Activated effector memory CD4-positive, alpha-beta T cell treated with anti-CD3 and anti-CD28 coated beads, Interleukin-2, amount 50 U/mL, for 16 hours (primary cell): ENCODE measurements at places on chromosomes 1 and 21.
A peak's percentile ranks its signal among the peaks of the same experiment; 100 is the strongest.

DNA sequence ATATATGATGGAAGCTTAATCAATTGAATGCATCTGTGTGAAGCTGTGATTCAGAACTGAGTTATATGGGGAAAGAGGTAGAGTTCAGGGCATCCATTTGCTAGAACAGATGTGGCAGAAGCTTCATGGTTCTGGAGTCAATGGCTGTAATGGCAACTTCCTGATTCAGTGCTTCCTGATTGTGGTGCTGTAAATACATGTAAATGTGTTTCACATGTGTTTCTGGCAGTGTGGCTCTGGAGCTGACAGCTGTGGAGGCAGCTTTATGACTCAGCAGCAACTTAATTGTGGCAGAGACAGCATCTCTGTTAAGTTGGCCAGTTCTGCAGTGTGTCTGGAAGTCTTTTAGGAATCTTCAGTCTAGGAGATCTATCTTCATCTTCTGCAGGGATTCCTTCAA lies 226.6 kb upstream of the ZRANB2 start:
- no peak for DNase-seq

DNA sequence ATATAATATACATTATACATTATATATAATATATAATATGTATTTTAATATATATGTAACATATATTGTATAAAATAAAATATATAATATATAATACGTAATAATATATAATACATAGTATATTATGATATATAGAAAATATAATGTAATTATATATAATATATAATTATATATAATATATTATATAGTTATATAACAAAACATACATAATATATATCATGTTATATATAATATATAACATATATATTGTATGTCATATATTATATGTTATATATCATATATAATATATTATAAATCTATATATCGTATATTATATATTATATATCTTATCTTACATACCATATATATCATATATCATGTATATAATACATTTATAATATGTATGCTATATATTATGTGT lies 248.2 kb upstream of the TPTE start:
- no peak for DNase-seq

GRCh38 chr1:14845851-14846250 lies 247.4 kb downstream of the KAZN start:
- DNase-seq, result no peak

- DNase-seq, result no peak
These were observed 185.6 kb upstream of the CAMK1G start for GRCh38 chr1:209397910-209398309.

DNA sequence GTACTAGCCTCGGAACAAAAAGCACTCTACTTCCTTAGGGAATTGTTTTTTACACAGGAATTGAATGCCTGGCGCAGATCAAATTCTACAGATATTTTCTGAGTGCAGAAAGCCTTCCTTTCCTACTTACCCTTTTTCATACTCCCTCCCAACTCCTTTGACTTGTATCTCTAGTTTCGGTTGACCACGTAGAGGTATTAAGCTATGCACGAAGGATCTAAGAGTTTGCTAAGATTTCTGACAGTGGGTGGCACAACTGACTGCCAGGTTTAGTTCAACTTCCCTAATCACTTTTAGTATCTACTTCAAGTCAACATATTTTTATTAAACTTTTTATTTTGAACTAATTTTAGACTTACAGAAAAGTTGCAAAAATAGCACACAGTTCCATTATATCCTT lies 5.0 kb downstream of the TOR1AIP2 start:
- no peak for DNase-seq

DNA sequence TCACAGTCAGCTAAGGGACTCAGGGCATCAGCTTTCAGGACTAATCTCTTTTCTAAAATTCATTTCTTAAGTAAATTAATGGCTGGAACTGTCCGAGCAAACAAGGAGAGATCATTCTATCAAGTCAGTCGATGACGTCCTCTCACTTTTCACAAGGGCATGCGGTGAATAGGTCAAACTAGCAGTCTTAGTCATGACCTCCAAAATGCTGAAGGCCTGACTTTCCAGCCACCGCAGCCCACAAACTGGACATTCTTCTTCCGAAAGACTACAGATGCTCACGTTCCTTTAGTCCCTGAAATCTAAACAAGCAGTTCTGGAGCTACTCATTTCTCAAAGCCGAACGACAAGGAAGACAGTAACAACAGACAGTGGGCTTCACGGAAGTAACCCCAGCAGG lies 127.9 kb downstream of the TIAM1 start:
- DNase-seq, result no peak

GRCh38 chr1:96721053-96721415 lies 550 bp upstream of the PTBP2 start:
- DNase-seq, result no peak

- DNase-seq, result peak; percentile 91
These were observed 8.0 kb upstream of the COL6A1 start for GRCh38 chr21:45973475-45974072.

DNA sequence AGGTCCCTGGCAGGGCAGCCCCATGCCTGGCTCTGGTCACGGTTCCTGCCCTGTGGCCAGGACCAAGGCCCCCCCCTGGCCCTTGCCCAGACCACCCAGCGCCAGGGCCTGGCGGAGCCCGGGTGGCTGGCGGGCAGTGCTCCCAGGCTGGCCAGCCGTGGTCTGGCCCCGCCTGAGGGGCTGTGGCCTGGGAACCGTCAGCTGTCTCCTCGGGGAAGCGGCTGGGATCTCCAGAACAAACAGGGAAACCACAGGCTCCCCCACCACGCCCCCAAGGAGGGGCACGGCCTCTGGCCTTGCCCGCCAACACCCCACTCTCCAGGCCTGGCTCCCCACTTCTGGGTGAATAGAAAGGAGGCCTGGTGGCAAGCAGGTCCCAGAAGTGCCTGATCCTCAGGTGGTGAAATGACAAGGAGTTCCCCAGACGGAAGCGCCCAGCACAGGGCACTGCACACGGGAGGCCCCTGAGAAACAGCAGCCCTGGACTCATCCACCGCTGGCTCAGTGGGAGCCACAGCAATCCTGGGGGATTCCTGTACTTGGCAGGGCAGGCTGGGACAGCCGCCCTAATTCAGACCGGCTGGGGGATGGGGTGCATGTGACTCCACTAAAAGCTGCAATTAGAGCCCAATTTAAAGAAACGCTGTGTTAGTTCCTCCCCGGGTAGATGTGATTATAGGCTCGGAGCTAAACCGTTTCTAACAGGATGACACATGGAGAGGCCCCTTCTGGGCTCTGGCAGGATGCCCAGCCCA lies 78.9 kb downstream of the RAP1GAP start:
- DNase-seq, result no peak

DNA sequence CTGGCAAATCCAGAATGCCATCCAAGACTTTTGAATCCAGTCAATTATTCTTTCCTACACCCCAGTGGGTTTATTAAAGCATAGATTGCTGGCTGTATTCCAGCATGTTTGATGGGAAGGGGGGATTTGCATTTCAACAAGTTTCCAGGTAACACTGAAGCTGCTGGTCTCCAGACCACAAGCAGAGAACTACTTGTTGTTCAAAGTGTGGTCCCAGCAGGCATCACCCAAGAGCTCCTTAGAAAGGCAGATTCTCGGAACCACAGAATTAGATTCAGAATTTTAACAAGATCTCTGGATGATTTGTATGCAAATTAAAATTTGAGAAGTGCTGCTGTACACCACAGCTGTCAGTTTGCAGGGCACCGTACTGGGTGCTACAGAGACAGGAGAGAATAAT lies 216.3 kb upstream of the FAM78B start:
- no peak for DNase-seq

GRCh38 chr1:212294983-212295382 lies 9.8 kb downstream of the PPP2R5A start:
- DNase-seq, result no peak

- DNase-seq, result no peak
These were observed 1.8 kb downstream of the OBSCN start for GRCh38 chr1:228209657-228210056.

DNA sequence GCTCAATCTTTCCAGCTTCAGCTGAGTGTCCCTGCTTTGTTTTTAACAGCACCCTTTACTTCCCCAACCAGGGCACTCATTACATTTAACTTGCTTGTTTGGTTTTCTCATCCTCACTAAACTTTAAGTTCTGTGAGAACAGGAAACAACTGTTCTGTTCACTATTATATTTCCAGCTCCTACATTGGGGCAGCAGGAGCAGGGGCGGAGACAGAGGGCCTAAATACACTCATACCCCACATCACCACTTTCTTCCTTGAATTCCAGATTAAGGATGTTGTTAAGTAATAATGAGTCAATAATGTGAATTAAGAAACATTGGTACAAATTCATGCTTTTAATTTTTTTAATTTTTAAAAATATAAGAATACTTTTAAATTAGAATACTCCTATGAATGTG lies 6.0 kb downstream of the DRAM2 start:
- DNase-seq, result no peak

DNA sequence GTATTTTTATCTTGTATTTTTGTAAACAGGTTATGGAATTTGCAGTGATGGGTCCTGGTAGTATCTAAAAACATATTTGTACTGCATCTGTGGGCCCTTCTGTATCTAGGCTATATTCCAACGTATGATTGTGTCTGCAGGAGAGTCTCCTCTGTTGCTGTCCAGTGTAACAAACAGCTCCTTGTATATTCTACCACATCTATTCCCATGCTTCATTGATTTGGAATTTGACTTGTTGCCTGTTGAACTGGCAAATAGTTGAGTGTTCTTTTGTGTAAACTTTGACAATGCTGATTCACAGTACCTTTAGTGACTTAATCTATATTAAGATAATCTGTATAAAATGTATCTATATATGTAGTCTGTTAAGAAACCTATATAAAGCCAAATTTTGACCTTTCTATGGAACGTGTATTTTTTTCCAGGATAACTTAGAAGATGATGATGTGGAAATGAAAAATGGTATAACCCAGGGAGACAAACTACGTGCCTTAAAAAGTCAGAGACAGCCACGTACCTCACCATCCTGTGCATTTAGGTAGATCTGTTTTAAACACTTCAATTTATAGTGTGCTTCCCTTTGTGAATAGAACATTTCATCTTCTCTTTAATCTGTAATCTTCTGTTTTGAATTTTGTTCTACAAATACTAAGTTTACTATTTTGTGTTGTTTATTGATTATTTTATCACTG lies 43.4 kb upstream of the GPR88 start:
- DNase-seq, result no peak

DNA sequence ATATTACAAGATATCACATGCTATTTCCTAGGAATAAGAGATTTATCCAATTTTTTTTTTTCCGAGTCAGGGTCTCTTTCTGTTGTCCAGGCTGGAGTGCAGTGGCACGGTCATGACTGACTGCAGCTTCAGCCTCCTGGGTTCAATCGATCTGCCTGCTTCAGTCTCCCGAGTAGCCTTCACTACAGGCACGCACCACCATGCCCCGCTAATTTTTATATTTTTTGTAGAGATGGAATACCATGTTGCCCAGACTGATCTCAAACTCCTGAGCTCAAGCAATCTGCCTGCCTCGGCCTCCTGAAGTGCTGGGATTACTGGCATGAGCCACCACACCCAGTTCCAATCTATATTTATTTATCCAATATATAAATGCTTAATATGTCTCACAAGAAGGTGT lies 18.0 kb upstream of the WDTC1 start:
- DNase-seq, result no peak

DNA sequence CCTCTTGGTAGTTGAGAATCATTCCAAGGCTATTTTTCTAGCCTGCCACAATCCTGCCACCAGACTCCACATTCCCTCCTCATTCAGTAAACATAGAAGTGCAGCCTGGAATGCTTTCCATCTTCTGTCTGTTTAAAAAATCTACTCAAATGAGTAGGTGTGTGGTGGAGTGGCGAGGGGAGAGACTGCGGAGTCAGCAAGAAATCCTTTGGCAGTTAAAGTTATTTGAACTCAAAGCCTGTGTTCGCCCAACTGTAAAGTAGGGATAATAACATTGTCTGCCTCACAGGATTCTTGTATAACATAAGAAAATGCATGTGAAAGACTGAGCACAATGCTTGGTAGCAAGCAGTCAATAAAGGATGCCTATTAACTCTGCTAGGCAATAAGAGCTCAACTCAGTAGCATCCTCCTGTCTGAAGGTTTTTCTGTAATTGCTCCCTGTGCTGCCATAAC lies 22.2 kb upstream of the DPT start:
- no peak for DNase-seq

- DNase-seq, result peak; percentile 86
These were observed at the start of gene SUSD4 for GRCh38 chr1:223363856-223364684. Gene SUSD4, minus strand, starts transcription at chr1:223364176. Its CDS starts 751 bp downstream, at chr1:223363425.

DNA sequence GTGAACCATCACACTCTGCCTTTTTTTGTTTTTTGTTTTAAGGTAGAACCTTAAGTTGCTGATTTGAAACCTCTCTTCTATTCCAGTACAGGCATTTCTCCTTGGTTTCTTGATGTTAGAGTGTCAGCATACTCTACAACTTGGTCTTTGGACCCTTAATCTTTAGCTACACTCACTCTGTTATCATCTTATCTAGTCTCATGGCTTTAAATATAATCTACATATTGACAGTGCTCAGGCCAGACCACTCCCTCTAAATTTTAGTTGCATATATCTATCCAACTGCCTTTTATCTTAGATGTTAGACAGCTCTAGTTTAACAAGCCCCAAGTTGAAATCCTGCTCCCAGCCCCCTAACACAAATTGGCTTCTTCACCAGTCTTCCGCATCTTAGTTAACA lies 22.1 kb downstream of the NME7 start:
- no peak for DNase-seq

GRCh38 chr1:22225858-22226589 lies 83.1 kb upstream of the WNT4 start:
- DNase-seq, result no peak

GRCh38 chr1:117565745-117566455 lies 39.9 kb upstream of the TENT5C start:
- peak; percentile 61 for DNase-seq

- DNase-seq, result no peak
These were observed 208.8 kb downstream of the GIPC2 start for GRCh38 chr1:78254517-78254916.

- no peak for DNase-seq
These were observed 308.8 kb downstream of the CAMTA1 start for GRCh38 chr1:7094086-7094485.

GRCh38 chr1:83950106-83950661 lies 48.7 kb downstream of the TTLL7 start:
- no peak for DNase-seq

DNA sequence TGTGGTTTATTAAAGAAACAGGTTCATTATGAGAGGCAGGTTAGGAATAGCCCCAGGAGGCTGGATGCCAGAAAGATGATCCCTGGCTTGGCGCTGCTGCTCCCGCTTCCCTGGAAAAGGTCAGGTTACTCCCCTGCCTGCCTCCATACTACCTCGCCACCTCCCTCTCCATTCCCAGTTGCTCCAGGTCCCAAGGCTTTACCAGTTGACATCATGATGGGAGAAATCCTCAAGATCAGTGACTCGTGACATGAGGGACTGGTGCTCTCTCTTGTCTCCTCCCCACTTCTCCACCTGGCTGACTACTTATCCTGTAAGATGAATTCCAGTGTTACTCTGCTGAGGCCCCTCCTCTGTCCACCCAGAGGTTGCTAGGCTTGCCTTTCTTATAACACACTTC lies 19.7 kb downstream of the VASH2 start:
- peak; percentile 34 for DNase-seq
